ENCODE measurements at places on chromosomes 12 and 14.

DNA sequence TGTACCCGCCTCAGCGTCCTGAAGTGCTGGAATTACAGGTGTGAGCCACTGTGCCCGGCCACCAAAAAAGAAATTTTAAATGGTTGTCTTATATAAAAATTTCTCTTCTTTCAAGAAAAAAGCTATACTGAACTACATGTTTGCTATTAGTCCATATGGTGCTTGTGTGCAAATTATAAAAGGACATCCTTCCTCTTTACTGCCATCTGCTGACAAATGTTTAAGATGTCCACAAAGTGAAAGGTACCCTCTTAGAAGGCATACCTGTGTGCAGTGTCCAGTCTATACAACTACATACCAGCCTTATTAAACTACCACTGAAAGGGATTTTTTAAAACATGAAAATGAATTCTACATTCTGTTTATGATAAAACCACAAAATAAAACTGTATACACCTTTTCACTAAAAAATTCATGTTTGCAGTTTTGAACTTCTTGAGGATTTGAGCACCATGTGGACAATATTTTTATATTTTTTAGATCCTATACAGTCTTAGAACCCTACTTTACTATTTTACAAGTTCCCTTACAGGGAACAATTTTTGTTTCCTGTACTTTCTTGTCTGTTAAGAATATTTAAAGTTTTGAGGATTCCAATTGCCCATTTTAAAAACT lies 32.8 kb upstream of the TOMM20L start:
- no peak for DNase-seq

- DNase-seq = no peak
Observed at GRCh38 chr14:52266179-52266578, 1.3 kb upstream of the PTGDR start.

DNA sequence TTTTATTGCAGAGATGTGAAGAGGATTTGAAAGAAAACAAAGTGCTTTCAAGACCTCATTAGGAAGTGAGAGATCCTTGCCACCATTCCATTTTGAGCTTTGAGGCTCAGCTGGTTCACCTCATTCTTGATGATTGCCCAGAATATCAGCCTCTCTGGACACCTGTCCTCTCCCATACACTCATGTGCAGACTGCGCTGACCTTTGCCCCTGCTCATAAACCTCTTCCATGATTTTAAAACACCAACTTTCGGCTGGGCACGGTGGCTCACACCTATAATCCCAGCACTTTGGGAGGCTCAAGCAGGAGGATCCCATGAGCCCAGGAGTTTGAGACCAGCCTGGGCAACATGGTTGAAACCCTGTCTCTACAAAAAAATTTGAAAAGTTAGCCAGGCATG lies 8.9 kb downstream of the COX14 start:
- DNase-seq = no peak

DNA sequence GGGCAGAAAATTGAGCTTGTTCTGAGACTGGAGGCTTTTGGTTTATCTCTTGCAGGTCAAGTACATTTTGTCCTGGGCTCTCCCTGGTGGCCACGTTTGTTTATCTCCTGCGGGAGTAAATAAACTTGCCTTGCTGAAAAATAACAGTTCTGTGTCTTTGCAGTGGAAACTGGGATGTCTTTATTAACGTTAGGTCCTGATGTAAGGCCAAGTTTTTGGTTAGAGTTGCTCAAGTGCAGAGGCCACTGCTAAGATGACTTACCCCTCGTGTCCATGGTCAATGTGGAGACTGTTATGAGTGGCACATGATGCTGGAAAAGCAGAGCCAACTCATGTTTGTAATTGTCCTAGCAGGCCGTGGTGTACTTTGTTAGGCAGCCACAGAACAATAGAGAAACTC lies 3.8 kb downstream of the PTPN11 start:
- DNase-seq = no peak

DNA sequence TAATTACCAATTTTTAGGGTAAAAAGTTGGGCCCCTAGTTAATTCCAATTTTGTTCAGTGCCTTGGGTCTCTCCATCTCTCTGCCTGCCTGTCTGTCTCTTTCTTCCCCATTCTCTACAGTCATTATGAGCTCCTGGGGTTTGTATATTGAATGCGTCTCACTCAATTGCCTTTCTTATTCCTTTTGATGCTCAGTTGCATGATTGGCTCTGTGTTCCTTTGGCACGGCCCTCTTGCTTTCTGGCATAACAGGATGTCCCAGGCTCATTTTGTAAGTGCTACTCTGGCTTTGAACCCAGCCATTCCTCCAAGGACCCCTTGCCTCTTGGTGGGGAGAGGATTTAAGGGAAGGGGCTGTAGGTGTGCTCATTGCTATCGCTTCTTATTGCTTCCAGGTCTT lies 35.6 kb downstream of the ZNF664 start:
- no peak for DNase-seq

GRCh38 chr14:74551431-74552371 lies 58.1 kb downstream of the ISCA2 start:
- DNase-seq = no peak

DNA sequence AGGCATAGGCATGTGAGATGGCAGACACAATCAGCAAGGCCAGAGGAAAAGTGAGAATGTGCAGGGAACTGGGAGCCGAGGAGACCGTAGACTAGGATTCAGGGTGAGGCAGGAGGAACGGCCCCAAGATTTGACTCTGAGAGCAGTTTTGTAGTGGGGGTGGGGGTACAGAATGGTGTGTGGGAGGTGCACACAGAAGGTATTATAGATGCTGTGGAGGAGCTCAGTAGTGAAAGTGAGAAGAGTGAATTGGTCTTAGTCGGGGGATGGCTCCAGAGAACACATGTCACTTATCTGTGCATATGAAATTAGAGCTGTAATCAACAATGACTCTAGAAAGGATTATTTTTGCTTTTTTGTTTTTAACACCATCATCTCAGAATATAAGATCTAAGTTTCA lies 11.9 kb downstream of the ZNF664 start:
- no peak for DNase-seq

GRCh38 chr12:59548930-59549329 lies 46.9 kb upstream of the SLC16A7 start:
- no peak for DNase-seq

DNA sequence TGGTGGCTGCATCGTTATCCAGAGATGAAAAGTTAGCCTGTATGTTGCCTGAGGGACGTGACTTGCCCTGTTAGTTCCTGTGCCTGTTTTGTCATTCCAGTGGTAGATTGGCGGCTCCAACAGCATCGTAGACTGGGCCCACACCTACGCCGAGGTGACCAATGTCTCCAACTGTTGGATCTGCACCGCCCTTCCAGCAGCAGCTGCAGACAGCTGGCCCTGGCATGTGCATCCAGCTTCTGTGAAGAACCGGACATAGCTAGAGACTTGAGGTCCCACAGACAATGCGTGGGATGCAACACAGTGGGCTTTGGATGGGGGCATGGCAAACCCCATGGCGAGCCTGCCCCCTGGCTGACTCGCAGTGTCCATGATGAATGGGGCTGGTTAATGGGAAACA lies 93.0 kb upstream of the TMPO start:
- DNase-seq = no peak

DNA sequence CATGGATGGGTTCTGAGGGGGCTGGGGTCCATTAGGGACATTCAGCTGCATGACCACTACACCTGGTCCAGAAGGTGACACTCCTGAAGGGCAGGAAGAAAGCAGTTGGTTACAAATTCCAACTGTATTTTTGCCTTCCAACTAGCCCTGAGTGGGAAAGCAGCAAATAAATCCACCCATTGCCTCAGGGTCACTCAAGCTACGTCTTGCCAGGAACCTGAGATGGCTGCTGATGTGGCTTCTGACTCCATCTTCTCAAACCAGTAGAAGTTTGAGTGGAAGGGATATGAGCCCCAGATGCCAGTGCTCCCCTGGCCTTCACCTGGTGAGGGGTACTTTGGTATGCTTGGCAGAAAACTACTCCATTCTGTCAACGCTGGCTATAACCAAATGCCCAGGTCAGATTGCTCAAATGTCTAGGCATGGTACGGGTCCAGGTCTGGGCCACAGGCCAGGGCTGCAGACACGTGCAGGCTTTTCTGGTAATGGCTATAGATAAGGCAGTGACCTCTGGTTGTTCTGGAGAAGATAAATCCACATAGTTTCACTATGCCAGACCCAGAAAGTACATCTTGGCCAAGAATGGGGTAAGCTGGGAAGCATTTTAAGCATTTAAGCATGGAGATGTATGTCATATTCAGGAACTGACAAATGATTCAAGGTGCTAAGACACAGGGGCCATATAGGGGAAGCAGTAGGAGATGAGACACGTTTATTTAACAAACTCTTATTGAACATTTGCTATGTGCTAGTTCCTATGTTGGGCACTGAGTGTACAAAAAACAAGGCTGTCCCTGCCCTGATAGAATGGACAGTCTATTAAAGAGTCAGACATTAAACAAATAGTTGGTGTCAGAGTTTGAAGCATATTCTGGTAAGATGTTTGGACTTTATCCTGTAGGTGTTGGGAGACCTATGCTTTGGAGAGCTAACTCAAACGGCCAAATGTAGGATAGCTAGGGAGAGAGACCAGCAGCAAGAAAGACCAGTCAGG lies 8.3 kb upstream of the STAC3 start:
- no peak for DNase-seq

- DNase-seq = no peak
Observed at GRCh38 chr12:15522574-15523187, 200.4 kb downstream of the PTPRO start.

GRCh38 chr12:89468648-89469326 lies 55.8 kb downstream of the GALNT4 start:
- DNase-seq = no peak

- no peak for DNase-seq
Observed at GRCh38 chr14:65074449-65075150, 27.7 kb downstream of the MAX start.
